ENCODE measurements at places on chromosomes 7 and 10.

- peaks cover 14% of the 10 kb centered on the region for H3K36me3 ChIP-seq
- no peak overlapping the region for H3K4me3 ChIP-seq
- DNase-seq: no peak
- H3K27me3 ChIP-seq: no peaks in the 10 kb centered on the region
Measured at GRCh38 chr7:734214-734613, 7.1 kb upstream of the PRKAR1B start.

DNA sequence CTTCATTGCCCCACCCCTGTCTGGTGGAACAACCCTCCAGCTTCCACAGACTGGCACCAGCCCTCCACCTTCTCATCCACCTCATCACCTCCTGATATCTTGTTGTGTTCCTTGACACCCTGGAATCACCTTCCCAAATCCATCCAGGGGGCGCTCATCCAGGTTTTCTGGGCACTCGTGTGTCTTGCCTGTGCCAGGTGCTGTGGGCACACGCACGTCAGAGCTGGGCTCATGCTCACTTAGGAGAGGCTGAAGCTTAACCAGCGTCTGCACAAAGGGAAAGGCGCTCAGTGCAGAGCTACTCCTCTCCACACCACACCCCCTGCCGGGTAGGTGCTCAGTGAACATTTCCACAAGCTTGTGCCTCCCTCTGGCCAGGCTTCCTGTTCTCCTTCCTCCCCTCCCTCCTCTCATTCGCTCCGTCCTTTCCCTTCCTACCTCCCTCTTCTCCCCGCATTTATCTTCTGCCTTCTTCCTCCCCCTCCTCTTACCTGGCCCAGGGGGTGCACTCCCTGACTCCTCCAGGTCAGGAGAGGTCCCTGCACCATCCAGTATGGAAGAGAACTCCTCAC is 4.8 kb downstream of the ADCYAP1R1 start:
- no peak overlapping the region for H3K27ac ChIP-seq
- no peak overlapping the region for H3K4me3 ChIP-seq
- no peaks in the 10 kb centered on the region for H3K36me3 ChIP-seq
- no peaks in the 10 kb centered on the region for H3K4me1 ChIP-seq
- no peaks in the 10 kb centered on the region for H3K27me3 ChIP-seq

DNA sequence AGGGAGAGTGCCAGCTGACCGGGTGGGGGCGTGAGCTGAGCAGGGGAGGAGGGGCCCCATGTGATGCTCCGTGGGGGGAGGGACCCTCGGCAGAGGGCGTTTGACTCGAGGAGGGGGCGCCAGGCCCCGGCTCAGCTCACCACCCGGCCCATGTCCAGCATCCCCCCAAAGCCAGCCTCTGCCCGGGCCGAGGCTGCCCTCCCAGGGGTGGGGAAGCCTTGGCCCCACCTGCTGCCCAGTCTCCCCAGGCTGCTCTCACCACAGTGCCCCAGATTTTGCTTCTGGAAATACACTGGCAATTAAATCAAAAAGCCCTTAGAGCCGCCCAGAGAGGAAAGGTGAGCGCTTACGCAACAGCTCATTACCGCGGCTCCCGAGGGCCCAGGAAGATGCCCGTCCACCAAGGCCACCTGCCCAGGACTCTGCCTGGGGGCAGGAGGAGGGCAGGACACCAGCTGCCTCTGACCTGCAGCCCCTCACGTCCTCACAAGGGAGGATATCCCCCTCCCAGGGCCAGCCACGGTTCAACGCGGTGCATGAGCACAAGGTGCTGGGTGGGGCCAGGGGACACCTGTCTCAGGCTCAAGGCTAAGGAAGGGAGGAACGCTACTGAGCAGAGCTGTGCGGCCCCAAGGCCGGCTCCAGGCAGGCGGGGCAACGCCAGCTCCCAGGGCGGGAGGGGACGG is 70.0 kb upstream of the INPP5A start:
- H3K27me3 ChIP-seq: no peaks in the 10 kb centered on the region
- no peak overlapping the region for H3K4me3 ChIP-seq
- H3K36me3 ChIP-seq: no peaks in the 10 kb centered on the region
- peak; percentile 74 for DNase-seq

GRCh38 chr10:103916254-103916653 is 1.7 kb downstream of the STN1 start:
- H3K4me3 ChIP-seq: no peak overlapping the region
- no peaks in the 10 kb centered on the region for H3K36me3 ChIP-seq
- peaks cover 16% of the 10 kb centered on the region for H3K4me1 ChIP-seq
- no peaks in the 10 kb centered on the region for H3K27me3 ChIP-seq

Measured in kidney (tissue), 22 donors.